ENCODE measurements at places on chromosomes 6 and 20.

DNA sequence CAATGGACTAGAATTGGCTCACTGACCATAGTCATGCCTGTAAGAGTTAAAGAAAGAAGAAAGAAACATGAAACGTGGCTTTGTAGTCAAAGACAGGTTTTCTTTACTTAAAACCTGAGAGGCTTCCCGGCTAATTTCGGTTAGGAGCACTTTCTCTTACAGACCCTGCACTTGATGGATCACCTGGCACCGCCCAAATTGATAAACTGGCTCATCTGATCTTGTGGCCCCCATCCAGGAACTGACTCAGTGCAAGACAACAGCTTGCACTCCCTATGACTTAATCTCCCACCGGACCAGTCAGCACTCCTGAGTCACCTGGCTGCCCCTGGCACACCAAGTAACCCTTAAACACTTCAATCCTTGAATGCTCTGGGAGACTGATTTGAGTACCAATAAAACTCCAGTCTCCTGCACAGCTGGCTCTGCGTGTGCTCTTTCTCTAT, 12.3 kb downstream of the TMEM14B start:
- DNase-seq, result no peak

DNA sequence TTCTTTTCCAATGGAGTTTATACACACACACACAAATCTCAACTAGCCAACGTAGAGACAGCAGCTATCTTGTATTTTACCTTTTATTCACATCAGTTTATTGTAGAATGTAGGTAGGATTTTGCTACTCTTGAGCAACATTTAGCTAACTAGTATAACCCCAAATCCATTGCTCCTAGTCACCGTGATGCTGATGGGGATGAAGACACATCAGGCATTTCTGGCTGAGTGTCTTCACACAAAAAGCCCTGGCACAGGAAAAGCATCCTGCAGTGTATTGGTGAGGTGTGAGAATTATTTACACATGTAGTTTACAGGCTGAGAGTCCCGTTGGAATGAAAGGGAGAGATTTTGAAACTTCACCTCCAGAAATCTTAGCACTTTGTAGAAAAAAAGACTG, 65.9 kb upstream of the FBXL4 start:
- DNase-seq, result no peak

DNA sequence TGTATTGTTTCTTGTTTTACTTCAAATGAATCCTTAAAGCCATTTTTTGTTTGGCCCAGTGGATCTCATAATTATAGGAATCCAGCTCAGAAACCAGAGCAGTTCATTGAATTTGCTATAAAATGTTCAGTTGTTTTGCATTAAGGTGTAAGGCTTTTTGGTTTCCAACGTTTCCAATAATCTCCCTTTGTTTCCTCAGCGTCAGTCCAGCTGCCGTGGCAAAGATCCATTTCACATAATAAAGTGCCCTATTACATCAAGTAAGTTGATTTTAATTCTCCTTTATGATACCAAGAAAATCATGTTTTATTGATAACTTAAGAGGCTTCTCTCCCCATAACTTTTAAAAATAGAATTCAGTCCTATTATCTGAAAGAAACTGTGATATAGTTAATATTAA, 472.6 kb downstream of the UTRN start:
- no peak for DNase-seq

GRCh38 chr6:140027219-140027618, 652.8 kb upstream of the CITED2 start:
- DNase-seq, result no peak

GRCh38 chr6:152296648-152297376, 340.4 kb downstream of the SYNE1 start:
- no peak for DNase-seq

DNA sequence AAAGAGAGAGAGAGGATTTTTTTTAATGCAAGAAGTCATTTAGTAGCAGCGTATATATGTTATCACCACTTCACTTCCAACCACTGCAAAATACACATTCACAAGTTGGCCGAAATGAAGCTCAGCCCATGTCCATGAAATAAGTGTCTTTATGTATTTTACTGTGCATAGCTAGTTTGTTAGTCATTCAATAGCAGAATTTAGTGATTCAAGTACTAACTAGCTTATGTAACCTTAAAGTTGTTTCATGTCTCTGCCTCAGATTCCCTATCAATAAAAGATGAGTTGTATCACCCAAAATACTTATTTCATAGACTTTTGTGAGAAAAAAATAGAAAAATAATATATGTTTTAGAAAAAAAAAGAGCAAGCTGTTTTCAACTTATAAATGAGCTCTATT, 153.7 kb upstream of the PRDM1 start:
- DNase-seq, result no peak

- DNase-seq, result no peak
Measured at GRCh38 chr6:135311446-135312200, 130.5 kb downstream of the MYB start.

GRCh38 chr20:47672886-47673670, 112.2 kb downstream of the SULF2 start:
- no peak for DNase-seq

DNA sequence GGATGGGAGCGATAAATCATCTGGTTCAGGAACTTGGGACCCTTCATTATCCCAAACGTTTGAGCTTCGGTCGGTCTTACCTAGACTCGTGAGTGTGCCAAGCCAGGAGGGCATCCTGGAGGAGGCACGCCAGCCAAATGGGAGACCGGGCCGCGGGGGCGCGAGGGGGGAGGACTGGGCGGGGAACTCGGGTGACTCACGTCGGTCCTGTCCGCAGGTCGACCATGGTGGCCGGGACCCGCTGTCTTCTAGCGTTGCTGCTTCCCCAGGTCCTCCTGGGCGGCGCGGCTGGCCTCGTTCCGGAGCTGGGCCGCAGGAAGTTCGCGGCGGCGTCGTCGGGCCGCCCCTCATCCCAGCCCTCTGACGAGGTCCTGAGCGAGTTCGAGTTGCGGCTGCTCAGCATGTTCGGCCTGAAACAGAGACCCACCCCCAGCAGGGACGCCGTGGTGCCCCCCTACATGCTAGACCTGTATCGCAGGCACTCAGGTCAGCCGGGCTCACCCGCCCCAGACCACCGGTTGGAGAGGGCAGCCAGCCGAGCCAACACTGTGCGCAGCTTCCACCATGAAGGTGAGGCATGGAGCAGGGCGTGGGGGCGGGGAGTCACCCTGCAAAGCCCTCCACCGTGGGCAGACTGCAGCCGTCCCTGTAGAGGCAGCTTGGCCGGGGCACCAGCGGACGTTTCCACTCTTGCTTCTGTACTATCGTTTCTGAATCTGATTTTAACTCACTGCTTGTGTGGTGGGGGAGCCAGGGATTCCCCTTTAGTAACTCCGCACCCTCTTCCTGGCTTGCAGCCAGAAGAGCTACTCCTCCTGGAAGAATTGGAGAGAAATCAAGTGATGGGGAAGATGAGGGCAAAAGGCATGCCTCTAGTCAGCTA, 2.7 kb downstream of the BMP2 start:
- no peak for DNase-seq

DNA sequence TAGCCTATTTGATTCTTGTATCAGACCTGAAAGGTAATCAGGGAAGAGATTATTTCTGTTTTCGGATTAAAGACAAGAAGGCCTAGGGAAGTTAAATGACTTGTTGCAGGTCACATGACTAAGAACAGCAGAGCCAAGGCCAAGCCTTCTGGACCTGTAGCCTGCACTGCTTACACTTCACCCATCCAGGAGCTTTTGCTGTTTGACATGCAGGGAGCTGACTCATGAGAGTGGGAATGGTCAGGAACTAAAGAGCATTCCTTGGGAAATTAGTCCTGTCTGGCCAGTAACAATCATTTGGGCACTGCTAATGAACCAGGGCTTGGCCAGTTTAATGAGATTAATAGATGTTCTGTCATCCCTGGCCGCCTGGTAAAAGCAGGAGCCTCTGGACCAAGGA, 46.8 kb downstream of the EIF2S2 start:
- no peak for DNase-seq

DNA sequence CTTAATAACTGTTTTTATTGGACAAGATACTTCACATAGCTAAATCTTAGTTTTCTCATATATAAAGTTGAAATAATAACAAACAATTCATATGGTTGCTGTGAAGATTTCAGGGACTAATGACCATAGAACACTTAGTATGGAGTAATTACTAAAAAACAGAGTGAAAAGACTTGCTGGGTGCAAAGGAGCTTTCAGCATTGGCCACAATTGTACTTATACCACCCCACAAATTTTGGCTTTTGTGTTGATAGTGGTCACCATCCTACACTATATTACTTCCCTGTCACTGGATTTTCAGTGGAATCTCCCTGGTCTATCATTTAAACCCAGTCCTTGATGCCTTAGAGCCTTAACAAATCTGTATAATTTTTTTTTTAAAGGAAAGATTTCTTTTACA, 398.6 kb upstream of the EPHA7 start:
- no peak for DNase-seq

GRCh38 chr6:168526841-168527281, 85.9 kb downstream of the SMOC2 start:
- no peak for DNase-seq

DNA sequence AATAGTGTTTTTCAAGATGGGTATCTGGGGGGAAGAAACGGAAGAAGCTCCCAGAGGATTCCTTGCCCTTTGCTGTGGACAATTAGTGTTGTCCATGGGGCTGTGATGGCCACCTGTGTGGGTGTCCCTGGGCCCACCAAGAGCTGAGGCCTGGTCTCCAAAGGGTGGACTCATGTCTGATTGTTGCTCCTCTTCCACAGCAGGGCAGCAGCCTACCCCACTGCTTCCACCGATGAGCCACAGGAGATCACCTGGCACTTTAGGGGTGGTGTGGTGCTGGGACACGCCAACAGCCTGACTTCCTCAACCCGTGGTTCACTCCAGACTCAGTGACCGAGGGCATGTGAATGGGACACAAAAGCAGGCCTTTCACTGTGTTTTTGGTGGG, 25.1 kb downstream of the PRPH2 start:
- DNase-seq, result no peak

- DNase-seq, result no peak
Measured at GRCh38 chr6:39215640-39216158, 13.6 kb downstream of the KCNK5 start.

DNA sequence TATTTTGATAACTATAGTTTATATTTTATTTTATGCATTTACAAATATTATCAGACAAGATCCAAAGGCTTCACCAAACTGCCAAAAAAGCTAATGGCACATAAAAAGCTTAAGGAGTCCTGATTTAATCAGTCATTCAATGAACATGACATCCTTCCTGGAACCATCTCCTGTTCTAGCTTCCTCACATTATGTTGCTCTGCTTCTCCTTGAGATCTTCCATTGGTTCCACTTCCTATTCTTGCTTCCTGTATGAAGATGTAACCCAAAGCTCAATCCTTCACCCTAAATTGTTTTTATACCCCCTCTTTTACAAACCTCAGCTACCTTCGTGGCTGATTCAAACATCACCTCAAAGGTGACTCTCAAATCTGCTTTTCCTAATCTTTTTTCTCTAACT, 4.5 kb upstream of the BRD2 start:
- DNase-seq, result no peak

GRCh38 chr6:157648561-157648960, 174.5 kb upstream of the SNX9 start:
- no peak for DNase-seq

DNA sequence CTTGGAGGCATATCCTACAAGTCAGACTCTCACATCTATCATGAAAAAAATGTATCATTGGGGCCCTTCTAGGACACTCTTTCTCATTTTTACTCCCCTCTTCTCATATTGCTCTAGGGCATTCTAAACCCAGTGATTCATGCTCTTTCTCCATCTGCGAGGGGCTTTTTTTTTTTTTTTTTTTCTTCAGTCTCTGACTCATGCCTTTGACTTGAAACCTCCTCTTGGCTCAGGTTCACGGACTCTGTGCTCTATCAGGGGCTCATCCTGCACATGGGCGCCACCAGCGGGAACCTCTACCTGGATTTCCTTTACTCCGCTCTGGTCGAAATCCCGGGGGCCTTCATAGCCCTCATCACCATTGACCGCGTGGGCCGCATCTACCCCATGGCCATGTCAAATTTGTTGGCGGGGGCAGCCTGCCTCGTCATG, 17.8 kb downstream of the SLC22A1 start:
- DNase-seq, result no peak

DNA sequence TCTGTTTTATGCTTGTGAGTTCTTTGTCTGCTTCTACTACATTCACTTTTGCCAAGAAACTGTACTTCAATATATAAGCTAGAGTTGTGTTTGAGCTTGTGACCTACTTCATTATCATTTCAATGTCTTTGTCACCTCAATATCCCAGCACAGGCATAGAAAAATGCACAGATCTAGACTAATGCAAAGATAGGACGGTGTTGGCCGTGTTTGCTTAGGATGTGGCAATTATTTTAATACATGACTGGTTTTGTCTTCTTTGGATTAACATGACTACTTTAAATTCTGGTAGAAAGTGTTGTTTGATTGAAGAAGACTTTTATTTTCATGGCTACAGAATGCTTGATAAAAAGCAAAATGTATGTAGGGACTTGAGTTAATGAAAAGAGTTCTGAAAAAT, 1075.0 kb upstream of the GJE1 start:
- DNase-seq, result no peak

DNA sequence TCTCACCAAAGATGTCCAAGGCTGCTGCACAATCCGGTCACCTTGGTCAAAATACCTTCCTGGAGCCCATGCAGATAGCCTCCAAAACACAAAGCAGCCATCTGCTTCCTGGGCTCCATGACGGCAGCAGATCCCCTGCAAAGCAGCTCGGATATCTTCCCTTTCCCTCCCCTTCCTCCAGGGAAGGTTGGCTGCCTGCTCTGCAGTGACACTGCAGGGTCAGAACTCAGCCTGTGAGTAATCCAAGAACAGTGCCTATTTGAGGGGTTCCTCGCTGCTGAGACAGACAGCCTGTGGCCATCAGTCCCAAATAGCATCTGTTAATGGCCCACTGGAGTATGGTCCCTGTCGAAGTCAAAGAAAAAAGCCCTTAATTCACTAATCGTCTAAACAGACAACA, 270.8 kb downstream of the PREX1 start:
- no peak for DNase-seq

- DNase-seq, result no peak
Measured at GRCh38 chr6:162751211-162751859, 23.6 kb downstream of the PACRG start.

DNA sequence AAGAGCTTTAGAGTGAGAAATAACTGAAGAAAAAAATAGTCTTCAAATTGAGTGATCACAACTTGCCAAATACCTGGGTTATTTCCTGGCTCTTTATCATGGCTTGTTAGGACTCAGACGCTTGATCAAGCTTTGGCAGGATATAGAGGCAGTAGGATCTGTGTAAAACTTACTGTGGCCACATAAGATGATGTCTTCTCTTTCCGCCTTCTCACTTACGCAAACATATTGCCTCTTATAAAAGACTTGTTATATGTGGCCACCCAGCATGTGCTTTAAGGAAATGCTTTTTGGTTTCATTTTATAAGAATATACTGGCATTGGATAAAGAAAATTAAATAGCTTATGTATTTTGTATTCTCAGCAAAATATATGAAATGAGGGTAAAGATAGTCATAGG, 101.8 kb upstream of the AKIRIN2 start:
- DNase-seq, result no peak

Measured in activated T-cell treated with anti-CD3 and anti-CD28 coated beads for 1 hour (primary cell).